ENCODE measurements at places on chromosomes 7 and 10.

GRCh38 chr7:132171130-132171576 is 405.1 kb downstream of the PLXNA4 start:
- no peak for DNase-seq

- DNase-seq: no peak
Observed at GRCh38 chr7:494259-494687, 25.4 kb downstream of the PDGFA start.

GRCh38 chr7:105487579-105488571 is 34.2 kb downstream of the PUS7 start:
- no peak for DNase-seq

- no peak for DNase-seq
Observed at GRCh38 chr10:110723224-110723891, 79.2 kb downstream of the RBM20 start.

DNA sequence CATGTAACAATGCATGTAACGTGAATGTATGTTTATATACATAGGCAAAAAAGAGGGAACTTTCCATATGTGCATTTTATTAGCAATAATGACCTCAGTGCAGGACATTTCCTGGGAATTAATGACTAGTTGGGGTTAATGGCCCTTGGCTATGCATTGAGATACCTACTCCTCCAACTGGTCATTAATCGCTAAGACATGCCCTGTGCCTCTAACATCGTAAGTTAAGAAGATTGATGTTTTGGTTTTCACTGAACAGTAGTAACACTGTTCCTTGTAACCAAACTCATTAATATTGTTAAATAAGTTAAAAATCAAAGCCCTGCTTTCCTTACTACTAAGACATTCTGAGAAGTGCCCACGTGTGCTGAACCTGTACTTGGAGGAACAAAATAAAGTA is 61.7 kb downstream of the SEMA3D start:
- DNase-seq: no peak

GRCh38 chr10:104657036-104657435 is 15.9 kb downstream of the SORCS3 start:
- DNase-seq: no peak

DNA sequence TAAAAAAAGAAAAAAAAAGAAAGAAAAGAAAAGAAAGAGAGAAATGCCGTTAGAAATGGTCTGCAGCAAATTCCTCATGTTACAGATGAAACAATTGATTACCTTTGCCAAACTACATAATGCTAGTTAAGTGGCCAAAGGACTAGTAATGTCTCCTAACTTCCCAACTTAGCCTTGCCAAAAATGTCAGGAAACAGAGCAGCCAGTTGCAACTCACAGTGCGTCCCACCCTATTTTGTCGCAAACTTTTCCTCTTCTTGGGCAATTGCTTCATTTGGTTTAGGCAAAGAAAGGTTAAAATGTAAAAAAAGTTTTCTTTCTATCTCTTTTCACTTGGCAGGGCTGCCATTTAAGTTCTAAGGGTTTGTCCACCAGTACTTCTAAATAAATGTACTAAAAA is 53.1 kb downstream of the APBB1IP start:
- no peak for DNase-seq

DNA sequence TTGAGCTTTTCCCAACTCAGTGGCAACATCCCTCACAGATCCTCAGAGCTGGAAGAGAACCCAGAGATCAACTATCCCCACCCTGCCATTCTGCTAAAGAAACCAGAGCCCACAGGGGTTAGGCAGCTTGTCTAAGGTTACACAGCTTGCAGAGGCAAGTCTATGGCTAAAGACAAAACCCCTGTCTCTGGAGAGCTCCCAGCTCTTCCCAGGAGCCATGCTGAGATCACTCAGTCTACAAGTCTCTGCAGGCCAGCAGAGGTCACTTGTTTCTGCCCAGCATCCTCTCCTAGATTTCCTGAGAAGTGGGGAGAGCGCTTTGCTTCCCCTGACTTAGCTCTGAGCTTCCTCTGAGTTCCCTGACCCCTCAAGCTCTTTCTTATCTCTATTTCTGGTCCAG is 28.5 kb upstream of the LOXL4 start:
- no peak for DNase-seq

DNA sequence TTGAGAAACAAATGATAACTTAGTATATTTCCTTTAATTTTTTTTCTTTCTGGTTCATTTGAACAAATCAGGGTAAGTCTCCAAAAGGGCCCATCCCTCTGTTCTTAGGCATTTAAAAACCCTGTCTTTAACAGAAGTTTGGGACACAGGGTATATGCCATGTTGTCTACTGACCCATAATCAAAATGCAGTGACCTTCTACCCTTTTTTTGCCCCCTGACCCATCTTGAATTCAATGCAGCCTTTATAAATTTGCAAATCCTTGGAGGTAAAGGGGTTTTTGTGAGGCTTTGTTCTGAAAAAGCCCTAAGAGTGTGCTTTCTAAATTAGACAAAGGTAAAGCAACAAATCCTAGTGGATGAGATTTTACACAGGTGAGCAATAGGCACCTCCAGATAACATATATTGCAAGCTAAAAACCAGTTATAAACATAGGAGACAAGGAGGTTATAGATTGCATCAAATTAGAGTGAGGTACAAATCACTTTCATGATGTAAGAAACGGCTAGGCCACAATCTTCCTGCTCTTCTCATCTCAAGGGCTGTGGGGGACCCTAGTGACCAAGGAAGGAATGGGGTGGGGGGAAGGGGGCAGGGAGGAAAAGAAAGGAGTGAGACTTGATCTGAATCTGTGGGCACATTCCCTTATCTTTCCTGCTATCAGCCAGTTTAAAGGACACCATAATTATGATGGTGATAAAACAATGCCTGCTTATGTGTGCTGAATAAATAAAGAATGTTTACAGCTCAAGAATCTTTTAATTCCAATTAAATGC is 2.7 kb downstream of the SKIDA1 start:
- no peak for DNase-seq

DNA sequence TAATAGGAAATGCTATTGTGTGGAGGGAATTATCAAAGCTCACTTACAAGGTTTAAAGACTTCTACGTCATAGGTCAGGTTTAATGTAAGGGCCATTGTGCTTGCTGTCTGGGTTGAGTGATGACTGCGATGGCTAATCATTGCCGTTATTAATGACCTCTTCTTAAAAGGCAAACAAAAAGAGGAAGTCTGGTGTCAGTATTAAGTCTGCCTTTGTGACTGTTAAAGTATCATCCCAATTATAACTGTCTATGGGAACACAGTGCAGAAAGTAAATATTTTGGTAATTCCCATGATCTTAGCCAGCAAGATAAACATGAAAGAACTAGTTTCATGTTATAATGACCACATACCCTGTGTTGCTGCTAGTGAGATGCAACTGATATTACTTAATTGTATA is 382.4 kb downstream of the BBS9 start:
- no peak for DNase-seq

- no peak for DNase-seq
Observed at GRCh38 chr7:135259702-135260101, 26.1 kb downstream of the STRA8 start.

DNA sequence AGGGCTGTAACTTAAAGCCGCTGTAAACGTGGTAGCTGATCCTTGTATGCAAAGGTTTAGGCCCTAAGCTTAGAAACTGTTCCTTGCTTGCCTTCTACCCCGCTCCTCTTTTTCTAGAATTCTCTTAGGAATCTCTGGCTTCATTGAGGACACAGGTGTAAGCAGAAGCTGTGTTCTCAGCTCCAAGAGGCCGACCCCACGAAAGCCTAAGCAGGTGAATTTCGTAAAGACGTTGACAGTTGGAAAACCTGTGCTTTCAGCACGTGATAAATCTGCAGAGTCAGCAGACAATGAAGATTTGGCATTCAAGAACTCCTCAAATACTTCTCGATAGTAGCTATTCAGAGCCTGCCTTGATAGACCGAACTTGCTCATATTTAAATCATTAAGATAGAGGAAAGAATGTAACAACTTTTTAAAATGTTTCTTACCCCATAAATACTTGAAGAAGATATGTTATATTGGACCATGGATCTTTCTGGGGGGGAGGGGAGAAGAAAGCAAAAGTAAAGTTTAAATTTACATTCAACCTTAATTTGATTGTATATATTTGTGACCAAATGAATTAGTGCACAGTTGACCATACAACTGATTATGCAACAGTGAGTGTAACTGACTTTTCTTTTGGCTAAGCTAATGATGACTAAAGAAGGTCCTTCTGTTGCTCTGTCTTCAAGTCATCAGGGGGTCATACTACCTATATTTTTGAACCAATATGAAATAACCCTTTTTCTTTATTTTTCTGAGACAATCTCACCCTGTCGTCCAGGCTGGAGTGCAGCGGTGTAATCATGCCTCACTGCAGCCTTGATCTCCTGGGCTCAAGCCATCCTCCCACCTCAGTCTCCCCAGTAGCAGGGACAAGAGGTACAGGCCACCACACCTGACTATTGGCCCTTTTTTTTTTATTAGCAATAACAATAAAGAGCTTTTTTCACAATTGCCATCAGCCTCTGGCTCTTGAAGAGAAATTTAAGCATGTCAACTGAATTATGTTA is 1.2 kb upstream of the GDI2 start:
- no peak for DNase-seq

DNA sequence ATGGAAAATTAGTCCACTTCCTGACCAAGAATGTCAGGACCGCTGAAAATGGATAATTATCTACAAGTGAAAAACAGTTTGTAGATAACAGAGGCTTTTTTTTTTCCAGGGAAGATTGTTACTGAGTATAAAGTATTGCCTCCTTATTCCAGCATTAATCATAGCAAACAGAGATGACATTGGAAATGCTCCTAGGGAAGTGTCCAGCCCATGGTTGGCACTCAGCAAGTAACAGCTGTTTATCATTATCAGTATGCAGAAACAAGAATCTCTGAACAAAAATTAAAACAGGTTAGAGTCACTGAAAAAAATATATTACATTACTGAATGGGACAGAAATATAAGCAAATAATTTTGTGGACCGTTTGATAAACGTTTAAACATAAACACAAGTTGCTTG is 14.6 kb downstream of the FGL2 start:
- no peak for DNase-seq

DNA sequence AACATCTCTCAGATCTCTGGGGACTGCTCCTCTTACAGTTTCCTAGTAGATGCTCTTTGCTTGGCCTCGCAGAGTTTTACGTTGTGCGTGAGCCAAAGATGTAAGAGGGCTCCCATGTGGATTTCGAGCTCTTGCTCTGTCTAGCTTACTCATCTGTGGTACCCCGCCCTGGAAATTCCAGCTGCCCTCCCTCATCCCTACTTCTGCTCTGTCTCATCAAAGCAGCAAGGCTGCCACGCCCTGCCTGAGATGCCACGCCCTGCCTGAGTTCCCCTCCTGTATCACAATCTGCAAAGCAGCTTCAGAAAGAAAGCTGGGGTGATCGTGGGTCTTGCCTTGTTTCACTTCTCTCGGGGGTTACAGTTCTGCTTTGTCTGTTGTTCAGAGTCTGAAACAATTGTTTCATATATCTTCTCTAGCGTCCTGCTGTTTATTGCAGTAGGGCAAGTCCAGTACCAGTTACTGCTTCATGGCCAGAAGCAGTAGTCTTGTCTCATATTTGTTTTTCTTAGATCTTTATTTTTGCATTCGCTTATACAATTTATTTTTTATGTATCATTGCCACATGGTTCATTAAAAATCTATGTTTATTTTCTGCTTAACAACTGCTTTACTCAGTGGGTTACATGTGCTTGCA is 36.1 kb upstream of the CCNY start:
- DNase-seq: peak; percentile 37

DNA sequence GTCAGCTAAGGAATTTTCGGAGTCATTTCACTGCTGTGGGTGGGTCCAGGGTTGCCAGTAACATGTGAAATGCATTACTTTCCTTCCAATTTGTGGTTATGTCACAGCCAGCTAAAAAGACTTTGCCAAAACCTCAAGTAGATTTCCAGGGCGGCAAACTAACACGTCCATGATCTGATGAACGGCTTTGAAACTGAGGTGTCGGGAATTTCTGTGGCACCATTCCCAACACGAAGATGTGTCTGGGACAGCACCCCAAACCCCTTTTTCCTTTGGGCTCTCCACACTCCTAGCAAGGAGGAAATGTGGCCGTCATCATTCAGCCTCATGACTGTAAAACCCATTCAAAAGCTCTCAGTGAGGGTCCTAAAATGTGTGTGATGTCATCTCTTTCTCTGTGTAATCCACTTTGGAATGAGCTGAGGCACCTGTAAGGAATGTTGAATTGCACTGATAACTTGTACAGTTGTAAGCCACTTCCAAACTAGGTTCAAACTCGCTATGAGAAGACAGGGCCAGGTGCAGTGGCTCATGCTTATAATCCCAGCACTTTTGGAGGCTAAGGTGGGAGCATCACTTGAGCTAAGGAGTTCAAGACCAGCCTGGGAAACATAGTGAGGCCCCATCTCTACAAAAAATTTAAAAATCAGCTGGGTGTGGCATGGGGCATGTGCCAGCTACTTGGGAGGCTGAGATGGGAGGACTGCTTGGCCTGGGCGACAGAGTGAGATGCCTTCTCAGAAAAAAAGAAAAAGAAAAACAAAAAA is 146.1 kb upstream of the FRMD4A start:
- no peak for DNase-seq

DNA sequence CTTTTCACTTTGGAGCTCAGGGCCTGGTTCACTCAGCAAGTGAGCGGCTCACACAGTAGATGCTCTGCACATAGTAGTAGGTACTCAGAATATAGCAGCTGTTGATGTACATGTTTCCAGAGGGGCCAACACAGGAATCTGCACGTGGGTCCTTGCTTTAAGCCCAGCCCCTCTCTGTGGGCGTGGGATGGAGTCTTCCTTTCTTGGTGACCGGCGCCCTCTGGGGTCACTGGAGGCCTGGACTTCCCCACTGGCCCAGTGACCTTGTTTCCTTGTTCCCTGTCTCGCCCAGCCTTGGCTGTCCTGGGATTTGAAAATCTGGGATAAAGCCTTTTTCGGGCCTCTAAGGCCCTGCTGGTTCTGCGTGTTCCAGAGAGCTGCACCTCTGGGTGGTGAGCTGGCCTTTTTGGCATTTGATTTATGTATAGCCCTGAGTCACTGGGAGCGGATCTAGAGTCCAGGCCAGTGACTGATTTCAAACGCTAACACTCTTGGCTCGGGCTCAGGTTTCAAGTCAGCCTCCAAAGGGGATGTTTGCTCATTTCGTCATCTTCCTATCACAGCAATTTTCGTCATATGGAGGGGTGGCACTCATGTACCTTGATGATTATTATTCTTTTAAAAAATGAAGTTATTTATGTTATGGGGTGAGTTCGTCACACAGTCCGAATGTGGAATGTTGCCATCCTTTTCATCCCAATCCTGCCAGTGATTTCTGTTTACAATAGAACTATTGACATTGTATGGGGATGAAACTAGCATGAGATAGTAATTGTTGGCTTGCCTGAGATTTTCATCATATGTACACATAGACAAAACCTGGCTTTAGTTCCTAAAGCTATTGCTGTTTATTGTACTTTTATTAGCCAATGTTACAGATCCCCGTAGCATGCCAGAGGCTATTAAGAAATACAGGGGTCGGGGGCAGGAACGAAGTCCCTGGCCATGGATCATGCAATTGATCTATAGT is 65.5 kb downstream of the CUX1 start:
- DNase-seq: peak; percentile 84

DNA sequence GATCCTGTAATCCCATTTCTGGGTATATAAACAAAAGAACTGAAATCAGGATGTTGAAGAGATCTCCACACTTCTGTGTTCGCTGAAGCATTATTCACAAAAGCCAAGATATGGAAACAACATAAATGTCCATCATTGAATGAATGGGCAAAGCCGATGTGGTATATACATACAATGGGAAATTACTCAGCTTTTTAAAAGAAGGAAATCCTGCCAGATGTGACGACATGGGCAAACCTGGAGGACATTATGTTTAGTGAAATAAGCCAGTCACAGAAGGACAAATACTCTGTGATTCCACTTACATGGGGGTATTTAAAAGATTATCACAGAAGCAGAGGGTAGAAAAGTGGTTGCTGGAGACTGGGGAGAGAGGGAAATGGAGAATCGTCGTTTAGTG is 23.9 kb upstream of the FAM107B start:
- no peak for DNase-seq
